ENCODE measurements at places on chromosomes 4 and X. TPM values are rescaled to one million over a fixed set of nuclear protein-coding genes. Genes with fewer than 3 reads are reported as not detected.

- no peak for DNase-seq
These were observed 113.0 kb downstream of the DTHD1 start for GRCh38 chr4:36394352-36394903.

- no peak for DNase-seq
These were observed 43.1 kb downstream of the ATP11C start for GRCh38 chrX:139889760-139890159.

DNA sequence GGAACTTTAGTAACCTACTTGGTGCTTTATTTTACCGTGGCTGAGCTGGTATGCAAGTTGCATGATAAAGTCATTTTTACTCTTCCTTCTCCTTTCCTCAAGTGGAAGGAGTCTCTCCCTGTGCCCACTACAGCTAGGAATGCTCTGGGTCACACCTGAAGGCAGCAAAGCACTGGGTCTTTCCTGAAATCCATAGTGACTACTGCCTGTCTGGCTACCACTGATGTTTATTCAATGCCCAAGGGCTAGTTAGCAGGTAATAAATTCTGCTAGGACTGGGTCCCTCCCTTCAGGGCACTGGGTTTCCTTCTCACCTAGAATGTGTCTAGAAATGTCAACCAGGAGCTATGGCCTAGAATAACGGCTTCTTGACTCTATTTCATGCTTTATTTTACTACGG lies 1081.4 kb downstream of the FAT4 start:
- no peak for DNase-seq

Gene NCAPG
- 18.2 TPM for polyA plus RNA-seq

DNA sequence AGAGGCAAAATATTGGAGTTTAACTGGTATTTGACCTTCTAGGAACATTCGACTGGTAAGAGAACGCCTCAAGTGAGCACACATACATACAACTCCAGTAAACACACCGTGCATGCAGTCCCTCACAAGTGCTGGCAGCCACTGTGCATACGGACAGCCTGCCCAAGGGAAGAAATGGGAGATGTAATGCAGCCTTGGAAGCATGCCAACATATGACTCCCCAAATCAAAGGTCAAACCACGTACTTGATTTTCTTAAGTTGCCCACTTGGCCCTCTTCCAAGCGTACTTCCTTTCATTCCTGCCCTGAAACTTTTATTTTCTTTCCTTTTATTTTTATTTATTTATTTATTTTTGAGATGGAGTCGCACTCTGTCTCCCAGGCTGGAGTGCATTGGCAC lies 206.6 kb downstream of the SPRY1 start:
- DNase-seq: no peak

GRCh38 chrX:134183665-134184064 lies 53.3 kb upstream of the CCDC160 start:
- DNase-seq: no peak

GRCh38 chrX:64571011-64571410 lies 175.8 kb upstream of the MTMR8 start:
- no peak for DNase-seq

Gene LAP3
- polyA plus RNA-seq: 63.9 TPM

All from right lung (tissue), 10 donors.